ENCODE measurements at places on chromosomes 6 and 20.

GRCh38 chr6:49030251-49031020, 432.6 kb downstream of the MMUT start:
- DNase-seq: peak; percentile 81

DNA sequence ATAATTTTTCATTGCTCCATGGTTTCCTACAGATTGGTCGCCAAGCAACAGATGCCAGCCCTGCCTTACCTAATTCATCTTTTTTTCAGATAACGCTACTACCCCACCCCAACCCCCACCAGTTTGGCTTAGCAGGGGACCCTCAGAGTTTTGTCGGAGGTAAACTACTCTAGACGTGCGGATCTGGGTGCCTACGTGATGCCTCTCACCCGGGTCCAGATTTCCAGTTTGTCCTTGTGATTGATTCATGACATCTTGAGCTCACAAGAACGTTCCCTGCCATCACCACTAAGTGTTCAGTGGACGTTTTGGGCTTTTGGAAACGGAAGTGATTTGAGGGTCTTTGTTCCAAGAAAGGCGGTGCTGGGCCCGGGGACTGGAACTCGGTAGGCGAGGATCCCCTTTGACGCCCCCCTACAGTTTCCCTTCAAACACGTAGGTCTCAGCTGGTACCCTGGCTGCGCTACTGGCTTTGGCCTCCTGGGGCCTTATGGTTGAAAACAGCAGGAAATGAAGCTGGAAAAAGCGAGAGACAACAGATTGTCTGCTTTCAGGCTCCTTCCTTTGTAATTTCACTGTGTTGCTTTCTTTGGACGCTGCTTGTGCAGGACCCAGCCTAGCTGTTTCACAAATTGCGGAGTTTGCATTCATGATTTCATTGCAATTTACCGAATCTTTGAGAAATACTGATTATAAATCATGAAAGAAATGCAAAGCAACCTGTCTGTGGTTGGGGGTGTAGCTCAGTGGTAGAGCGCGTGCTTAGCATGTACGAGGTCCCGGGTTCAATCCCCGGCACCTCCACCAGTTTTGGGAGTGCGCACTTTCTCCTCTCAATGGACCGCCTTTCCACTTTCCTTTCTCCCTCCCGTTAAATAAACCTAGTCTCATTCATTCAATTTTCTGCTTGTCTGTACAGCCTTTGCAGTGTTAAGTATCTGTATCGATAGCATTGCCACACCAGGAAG, 81.0 kb downstream of the GPX5 start:
- DNase-seq: peak; percentile 84

DNA sequence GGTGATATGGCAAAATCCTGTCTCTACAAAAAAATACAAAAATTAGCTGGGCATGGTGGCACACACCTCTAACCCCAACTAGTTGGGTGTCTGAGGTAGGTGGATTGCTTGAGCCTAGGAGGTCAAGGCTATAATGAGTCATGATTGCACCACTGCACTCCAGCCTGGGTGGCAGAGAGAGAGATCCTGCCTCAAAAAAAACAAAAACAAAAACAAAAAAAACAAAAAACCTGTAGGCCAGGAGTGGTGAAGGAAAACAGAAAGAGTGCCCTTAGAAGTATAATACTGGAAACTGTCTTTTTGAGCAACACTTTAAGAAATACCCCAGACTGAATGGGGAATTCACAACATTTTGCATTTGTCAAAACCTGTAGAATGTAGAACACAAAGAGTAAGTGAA, 85.3 kb downstream of the JARID2 start:
- DNase-seq: peak; percentile 37

DNA sequence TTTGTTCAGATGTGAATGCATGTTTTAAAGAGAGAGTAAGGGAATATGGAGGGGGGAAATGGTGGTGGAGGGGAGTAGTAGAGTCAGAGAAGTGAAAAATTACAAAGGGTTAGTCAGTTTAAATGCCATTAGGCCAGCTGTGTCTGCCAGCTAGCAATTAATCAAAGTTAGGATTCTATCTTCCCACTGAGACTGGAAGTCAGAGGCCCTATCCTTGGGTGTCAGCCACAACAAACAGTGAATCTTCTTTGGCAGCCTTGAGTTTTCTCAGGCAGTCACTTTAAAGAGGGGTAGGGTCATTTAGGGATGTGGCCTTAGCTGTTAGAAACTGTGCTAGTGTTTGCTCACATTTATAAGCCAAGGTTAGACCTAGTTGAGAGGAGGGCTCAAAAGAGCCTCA, 120.5 kb upstream of the BTBD3 start:
- peak; percentile 80 for DNase-seq

- DNase-seq: no peak
Measured at GRCh38 chr6:147684906-147685305, 176.4 kb downstream of the SAMD5 start.

DNA sequence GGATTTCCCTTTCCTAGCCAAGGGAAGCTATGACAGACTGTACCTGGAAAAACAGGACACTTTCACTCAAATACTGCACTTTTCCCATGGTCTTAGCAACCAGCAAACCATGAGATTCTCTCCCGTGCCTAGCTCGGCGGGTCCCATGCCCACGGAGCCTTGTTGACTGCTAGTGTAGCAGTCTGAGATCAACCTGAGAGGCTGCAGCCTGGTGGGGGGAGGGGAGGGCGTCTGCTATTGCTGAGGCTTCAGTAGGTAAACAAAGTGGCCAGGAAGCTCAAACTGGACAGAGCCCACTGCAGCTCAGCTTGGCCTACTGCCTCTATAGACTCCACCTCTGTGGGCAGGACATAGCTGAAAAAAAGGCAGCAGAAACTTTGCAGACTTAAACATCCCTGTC, 61.8 kb downstream of the EPM2A start:
- DNase-seq: no peak

DNA sequence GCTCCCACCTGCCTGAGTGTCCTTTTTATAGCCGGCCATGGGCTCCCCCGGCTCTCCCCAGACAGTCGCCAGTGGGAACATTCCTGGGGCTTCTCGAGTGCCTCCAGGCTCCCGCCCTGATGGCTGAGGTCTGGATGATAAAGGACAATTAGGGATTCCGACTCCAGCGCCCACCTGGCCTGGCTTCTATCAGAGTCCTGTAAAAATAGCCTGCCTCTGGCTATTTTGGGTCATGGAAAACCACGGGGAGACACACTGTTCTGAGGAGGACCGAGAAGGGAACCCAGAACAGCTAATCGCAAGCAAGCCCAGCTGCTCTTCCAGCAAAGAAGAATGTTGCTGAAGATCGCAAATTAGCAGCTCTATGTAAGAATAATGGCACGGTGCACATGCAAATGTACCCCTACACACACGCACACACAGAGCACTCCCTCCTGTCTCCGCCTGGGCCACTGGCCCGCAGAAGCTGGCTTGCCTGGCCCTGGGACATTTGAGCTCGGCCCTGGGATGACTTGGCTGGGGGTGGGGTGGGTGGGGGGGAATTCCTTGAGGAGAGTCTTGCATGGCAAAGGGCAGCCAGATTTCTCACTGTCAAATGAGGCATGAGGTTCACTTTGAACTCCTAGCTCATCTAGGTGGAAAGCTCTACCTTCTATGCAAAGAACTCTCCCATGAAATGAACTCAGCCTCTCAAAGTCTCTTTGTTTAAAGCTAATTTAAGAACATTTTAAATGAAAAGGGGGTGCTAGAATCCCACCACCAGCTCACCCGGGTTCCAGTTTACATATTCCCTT, 55.3 kb downstream of the CTCFL start:
- no peak for DNase-seq

GRCh38 chr6:109302176-109302575, 80.1 kb downstream of the CD164 start:
- DNase-seq: no peak

- no peak for DNase-seq
Measured at GRCh38 chr6:126890055-126890454, 228.4 kb upstream of the RSPO3 start.

All from M059J (cell line).